ENCODE measurements at places on chromosomes 2 and 18.

DNA sequence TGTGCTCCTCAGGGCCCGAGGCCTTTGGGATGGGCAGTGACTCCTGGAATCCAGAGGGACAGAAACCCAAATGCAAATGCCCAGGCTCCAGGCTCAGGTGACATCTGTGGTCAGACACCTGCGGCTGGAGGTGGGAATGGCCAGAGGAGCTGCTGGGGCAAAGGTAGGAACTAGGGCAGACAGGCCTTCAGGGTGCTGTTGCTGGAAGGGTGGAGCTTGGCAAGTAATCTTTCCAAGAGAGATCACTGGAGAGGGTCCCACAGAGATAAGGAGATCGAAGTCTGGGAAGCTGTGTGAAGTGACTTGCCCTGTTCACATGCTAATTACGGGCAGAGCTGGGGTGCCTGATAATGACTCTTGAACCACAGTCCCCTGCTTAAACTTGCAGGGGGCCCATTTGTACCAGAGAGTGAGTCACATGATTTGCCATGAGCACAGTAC lies 82.4 kb downstream of the ACAA2 start:
- DNase-seq = no peak

GRCh38 chr18:4405965-4406364 lies 49.1 kb downstream of the DLGAP1 start:
- no peak for DNase-seq

- no peak for DNase-seq
These were observed 100.1 kb downstream of the MYOM1 start for GRCh38 chr18:3119401-3120341.

- DNase-seq = no peak
These were observed 208.8 kb upstream of the SALL3 start for GRCh38 chr18:78770823-78771139.
